AG10803 (cell line): ENCODE measurements at places on chromosomes 1 and 21.

- no peak for DNase-seq
These were observed 46.8 kb downstream of the ELAVL4 start for GRCh38 chr1:50155541-50155940.

DNA sequence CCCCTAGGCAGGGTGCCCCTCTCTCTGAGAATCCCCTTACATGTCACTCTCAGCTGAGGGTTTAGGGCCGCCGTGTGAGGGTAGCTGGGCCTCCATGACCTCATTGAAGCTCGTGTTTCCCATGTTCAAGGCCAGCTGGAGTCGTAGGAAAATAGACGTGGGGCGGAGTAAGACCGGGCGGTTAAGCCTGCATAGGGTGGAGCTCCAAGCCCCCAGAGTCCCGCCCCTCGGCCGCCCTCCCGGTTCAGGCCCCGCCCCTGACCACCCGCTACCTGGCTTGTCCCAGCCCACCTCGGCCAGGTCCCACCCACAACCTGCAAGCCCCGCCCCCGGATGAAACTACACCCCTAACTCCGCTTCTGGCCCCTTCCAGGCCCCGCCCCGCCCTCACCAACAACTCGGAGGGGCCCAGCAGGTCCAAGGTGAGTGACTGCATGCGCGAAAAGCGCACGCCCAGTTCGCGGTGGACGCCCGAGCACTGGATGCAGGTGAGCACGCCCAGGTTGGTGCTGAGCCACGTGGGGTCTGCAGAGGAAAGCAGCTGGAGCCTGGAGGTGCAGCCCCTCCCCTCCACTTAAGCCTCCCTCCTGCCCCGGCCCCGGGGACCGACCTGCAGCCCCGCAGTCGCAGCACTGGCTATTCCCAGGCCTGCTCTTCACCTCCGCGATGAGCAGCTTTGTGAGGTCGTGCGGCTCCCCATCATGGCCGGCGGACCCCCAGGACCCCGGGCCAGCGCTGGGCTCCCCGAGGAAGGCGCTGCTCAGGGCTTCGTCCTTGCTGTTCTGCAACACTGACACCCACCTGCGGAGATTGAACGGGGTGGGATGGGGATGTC is 12.2 kb upstream of the TCEA3 start:
- DNase-seq, result no peak

DNA sequence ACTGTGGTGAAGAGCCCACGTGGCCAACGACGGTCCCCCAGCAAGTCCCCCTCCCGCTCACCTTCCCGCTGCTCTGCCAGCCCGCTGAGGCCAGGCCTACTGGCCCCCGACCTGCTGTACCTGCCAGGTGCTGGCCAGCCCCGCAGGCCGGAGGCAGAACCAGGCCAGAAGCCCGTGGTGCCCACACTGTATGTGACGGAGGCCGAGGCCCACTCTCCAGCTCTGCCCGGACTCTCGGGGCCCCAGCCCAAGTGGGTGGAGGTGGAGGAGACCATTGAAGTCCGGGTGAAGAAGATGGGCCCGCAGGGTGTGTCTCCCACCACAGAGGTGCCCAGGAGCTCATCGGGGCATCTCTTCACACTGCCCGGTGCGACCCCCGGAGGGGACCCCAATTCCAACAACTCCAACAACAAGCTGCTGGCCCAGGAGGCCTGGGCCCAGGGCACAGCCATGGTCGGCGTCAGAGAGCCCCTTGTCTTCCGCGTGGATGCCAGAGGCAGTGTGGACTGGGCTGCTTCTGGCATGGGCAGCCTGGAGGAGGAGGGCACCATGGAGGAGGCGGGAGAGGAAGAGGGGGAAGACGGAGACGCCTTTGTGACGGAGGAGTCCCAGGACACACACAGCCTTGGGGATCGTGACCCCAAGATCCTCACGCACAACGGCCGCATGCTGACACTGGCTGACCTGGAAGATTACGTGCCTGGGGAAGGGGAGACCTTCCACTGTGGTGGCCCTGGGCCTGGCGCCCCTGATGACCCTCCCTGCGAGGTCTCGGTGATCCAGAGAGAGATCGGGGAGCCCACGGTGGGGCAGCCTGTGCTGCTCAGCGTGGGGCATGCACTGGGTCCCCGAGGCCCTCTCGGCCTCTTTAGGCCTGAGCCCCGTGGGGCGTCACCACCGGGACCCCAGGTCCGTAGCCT is 46.8 kb downstream of the TRIM11 start:
- DNase-seq, result no peak

DNA sequence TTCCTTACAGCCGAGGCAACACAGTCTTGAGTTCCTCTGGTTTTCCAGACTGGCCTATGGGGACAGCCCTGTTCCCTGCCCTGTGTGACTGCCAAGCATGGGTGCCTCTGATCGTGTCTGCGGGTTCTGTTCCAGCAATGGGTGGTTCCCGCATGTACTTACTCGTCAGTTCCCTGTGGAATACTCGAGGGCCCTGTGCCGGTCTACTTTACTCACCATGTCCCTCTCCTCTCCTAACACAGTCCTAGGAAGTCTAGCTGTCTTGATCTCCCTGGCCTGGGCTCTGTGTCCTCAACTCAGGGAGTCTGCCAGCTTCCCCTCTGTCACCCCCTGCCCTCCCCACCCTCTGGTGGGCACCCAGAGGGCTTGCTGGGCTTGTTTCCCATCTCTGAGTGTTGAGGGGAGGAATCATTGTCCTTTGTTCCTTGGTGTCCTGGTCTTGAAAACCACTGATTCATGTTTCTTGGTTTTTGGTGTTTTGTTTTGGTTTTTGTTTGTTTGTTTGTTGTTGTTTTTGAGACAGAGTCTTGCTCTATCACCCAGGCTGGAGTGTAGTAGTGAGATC is 36.0 kb downstream of the TRAPPC10 start:
- no peak for DNase-seq

DNA sequence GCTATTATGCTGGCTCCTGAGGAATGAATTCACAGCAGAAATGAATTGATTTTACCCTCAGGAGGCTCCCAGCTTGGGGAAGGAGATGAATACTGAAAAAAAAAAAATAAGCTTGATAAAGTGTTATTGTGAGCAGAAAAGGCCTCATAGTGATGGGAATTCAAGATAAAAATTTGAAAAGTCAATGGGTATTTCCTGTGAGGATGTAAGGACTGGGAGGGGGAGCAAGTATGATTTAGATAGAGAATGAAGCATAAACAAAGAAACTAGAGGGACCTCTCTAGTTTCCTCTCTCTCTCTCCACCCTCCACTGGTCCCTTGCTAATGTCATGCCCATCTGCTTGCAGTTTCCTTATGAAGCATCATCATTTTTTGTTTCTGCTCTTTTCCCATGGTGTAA is 439.0 kb upstream of the PLXNA2 start:
- no peak for DNase-seq

- peak; percentile 44 for DNase-seq
These were observed 29.5 kb downstream of the LDLRAP1 start for GRCh38 chr1:25572708-25573590.

- peak; percentile 67 for DNase-seq
These were observed 110.6 kb upstream of the ADAMTS5 start for GRCh38 chr21:27077501-27077900.

DNA sequence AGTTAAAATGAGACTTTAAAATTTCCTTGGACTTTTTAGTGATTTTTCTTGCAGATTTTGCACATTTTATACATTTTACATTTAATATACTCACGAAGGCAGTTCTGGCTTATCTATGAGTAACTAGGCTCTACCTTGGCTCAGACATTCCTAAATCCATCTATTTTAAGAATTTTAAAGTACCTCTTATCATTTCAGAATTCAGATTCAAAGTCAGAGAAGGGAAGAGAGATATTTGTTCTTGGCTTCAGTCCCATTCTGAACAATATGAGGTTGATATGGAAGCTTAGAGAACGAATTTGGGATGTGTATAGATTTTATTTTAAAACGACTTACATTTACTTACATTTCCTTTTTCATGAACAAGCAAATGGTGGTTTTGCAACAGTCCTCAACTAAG is 230.2 kb downstream of the LMO4 start:
- no peak for DNase-seq

- no peak for DNase-seq
These were observed 15.0 kb downstream of the ZNF496 start for GRCh38 chr1:247316590-247317197.

- no peak for DNase-seq
These were observed 61.2 kb upstream of the CASZ1 start for GRCh38 chr1:10857687-10858086.

- DNase-seq, result peak; percentile 82
These were observed 11.7 kb downstream of the CAPN9 start for GRCh38 chr1:230758709-230759368.

GRCh38 chr21:30769724-30770431 is 14.7 kb upstream of the KRTAP21-1 start:
- DNase-seq, result no peak

DNA sequence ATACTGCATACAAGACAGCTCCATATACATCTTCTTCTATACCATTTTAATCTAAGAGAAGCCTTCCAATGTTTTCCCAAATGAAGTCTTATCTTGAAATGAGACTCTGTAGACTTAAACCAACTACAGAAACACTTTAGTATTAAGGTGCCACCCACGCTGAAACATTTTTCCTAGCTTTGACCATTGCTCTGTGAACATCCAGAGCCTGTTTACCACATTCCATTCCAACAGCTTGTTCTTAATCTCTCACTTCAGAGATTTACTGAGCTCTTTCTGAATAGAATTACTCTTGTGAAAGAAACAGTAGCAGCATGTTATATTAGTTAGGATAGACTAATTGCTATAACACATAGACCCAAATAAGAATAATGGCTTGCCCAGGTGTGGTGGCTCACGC is 19.6 kb upstream of the POGZ start:
- DNase-seq, result peak; percentile 24

DNA sequence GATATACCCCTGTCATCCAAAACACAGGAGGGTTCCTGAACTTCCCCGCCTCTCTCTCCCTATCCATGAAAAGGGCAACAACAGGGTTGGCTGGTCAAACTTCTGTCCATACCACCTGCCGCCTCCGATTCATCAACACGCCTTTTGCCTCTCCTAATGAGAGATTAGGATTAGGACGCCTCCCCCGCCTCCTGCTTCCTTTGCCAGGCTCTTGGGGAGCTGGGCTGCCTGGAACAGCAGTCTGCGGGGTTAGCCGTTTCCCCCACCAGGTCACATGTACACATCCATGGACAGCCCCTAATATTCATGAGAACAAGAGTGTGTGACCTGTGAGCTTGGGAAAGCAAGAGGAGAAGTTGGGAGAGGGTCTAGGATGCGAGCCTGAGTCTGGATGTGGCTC is 2.3 kb upstream of the OPTC start:
- DNase-seq, result no peak

DNA sequence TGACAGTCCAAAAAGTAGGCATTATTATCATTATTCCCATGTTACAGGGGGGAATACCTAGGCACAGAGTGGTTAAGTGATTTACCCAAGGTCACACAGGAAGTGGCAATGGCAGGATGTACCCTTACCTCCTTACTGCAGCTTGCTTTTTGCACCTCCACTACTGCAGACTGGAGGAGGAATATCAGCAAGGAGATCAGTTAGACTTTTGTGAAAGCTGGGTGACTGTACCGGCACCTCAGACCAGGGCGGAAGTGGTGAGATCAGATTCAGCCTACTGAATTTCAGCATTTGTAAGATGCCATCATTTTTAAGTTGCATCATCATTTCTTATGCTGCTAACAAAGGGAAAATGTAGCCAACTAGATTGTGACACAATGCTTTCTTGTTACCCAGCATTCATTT is 4.5 kb downstream of the ADARB1 start:
- peak; percentile 85 for DNase-seq

DNA sequence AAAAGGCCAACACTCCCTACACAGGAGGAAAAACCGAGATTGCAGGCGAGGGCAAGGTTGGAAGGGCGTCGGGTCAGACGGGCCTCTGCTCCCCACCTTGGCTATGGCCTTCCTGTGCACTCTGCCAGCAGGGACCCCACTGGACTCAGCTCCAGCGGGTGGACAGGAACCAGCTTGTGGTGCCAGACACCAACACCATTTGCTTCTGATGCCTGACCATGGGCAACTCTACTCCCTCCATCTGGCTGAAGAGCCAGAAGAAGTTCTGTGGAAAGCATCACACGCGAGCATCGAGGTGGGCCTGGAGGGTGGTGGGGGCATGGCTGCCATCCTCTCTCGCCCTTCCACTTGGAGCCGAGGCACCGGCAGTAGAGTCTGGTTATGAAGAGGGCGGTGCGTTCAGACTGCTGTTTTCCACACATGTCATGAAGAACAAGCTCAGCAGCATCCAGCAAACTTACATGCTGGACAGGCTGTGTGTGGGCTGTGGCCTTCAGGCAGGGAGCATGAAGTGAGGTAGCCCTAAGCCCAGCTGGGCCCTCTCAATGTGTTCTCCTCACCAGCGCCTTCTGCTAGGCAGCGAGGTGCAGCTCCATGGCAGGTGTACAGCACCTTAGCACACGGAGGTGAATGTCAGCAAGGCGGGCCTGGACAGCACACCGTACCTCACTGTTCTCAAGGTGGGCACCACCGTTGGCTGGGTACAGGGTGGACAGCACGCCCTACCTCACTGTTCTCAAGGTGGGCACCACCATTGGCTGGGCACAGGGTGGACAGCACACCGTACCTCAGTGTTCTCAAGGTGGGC is 15.6 kb upstream of the ZNF669 start:
- DNase-seq, result no peak

DNA sequence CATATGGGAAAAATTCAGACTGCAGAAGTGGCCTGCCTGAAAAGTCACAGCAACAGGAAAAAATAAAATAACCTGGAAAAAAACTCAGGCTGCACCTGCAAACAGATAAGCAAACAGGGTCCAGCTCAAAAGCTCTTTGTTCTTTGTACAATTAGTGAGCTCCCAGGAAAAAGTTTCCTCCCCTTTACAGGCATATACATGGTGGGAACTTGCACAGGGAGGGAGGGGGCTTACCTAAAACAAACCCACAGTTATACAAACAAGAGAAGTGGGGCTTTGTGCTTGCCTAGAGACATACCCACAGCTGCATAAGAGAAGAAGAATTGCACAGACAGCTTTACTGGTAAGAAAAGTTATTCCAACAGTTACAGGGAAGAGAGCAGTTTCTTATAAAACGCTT is 31.7 kb upstream of the COG2 start:
- no peak for DNase-seq

GRCh38 chr1:90800012-90800717 is 83.1 kb upstream of the BARHL2 start:
- no peak for DNase-seq

DNA sequence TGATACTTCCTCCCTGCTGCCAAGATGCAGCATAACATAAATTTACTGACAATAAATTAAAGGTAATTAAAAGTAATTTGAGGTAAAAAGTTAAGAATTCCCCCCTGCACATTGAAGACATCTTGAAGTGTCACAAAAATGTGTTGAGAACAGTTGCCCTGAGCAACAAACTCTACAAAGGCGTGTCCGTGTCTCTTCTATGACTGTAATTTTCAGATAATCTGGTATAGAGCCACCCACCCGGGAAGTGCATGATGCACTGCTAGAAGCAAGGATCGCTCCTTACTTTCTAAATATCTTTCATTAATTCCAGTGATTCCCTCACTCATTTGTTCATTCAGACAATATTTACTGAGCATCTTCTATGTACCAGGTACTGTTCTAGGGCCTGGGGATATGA is 11.0 kb upstream of the CASQ1 start:
- DNase-seq, result no peak

DNA sequence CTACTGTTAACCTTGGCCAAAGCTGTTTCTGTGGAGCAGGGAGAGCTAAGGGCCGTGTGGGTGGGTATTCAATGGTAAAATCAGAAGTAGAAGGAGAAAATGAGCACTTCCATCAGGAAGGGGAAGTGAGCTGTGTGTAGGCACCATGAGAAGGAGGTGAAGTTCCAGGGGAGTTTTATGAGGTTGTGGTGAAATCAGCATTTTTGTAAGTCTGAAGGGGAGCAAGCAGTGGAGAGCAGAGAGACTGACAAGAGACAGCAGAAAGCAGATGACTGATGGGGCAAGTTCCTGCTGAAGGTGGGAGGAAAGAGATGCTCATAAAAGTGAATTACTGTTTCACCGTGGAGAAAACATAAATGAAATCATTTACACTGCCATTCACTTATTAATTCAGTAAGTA is 2.7 kb upstream of the GPR88 start:
- DNase-seq, result no peak
